ENCODE measurements at places on chromosomes 6 and 20.

DNA sequence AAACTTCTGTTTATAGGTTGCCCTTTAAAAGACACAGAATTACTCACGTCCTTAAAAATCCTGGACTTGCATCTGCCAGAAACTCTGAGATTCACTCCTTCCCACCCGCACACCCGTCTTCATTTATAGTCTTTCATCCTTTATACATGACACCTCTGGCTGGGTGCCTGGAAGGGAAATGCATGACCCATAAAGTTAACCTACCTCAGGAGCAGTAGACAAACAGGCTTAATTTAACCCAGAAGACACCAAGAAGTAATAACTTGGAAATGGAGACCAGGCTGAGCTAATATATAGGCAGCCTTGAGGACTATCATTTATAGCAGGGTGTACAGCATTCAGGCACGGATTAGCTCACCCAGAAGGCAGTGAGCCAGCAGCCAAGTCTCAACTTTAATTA is 429.0 kb upstream of the NRSN1 start:
- no peak for DNase-seq

- DNase-seq: no peak
Observed at GRCh38 chr6:16355238-16355637, 116.9 kb downstream of the GMPR start.

DNA sequence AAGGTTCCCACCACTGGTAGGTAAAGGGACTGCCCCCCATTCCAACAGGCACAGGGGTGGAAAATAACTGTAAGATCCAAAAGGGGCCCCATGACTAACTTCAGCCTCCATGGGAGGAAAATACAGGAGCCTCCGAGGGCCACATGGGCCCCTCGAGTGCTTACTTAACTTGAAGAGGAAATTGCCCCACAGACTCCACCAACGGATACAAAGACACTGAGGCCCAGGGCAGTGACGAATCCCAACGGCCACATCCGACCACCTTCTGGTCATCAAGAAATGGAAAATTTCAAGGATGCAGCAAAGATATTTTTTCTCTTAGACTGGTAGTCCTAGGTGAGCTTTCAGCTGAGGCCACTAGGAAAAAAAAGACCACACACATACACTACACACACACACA is 116.0 kb upstream of the MRPS10 start:
- DNase-seq: no peak

DNA sequence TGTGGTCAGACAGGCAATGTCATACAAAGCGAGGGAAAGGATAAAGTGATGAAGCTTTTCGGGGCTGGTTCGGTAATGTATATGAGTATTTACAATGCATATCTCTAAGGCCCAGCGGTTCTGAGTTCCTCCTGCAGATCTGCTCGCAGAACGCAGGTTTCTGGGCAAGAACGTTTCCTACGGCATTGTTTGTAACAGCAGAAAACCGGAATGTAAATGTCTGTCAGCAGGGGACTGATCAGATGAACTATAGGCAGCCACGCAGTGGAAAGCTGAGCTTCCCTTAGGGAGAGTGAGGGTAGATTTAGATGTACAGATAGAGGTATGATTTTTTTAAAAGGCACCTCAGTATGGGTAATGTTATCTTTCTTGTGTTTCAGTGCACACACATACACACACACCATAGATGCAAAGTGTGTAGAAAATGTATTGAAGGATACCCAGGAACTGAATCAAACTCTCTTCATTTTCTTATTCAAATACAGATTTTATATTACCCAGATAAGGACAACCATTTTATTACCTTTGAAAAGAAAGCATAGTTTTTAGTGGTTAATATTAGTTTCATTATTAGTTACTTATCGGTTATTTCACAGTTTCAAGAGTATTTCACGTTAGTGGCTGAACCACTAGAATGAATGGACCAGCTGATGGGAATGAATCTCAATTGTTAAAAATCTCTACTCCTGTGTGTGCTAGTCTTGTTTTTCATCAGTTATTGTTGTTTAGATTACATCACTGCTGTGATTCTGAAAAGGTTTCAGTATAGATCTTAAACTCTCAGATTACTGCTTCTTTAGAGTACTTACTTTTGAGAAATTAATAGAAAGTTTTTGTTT is 56.2 kb downstream of the SNX9 start:
- DNase-seq: no peak

- DNase-seq: no peak
Observed at GRCh38 chr6:12473494-12473893, 183.3 kb downstream of the EDN1 start.

- DNase-seq: no peak
Observed at GRCh38 chr6:85041376-85041775, 277.0 kb upstream of the TBX18 start.

DNA sequence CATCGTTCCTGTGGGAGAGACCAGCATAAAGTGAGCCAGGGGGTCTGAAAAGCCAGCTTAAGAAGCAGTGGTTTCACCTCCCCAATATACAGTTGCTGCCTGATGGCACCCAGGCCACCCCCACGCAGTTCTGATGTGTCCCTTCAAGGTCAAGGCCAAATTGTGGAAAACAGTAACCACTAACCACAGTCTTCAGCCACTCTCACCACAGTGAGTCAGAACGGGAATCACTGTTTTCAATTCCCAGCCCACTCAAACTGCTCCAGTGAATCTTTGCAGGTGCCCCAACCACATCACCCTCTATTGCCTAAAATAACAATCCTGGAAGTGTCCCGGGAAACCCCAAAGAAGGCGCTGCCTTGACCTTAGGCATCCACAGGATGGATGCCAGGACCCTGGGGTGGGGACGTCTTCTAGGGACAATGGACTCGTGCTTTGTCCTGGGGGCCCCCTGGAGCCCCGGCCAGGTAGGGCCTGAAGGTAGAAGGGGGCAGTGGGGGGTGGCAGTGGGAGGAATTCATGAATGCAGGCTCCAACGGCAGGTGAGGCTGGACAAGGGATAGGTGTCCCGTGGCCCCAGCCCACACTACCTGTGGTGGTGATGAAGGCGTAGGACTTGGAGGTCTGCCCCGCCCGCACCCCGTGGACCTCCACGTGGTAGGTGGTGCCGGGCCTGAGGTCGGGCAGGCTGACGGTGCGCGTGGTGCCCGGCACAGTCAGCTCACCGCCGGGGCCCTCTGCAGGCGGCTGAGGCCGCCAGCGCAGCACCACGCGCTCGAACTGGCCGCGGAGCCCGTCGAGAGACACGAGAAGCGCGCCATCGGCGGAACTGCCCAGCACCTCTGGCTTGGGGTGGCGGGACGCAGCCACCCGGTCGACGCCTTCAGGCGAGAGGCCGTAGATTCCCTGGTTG is 22.2 kb downstream of the TNXB start:
- no peak for DNase-seq

DNA sequence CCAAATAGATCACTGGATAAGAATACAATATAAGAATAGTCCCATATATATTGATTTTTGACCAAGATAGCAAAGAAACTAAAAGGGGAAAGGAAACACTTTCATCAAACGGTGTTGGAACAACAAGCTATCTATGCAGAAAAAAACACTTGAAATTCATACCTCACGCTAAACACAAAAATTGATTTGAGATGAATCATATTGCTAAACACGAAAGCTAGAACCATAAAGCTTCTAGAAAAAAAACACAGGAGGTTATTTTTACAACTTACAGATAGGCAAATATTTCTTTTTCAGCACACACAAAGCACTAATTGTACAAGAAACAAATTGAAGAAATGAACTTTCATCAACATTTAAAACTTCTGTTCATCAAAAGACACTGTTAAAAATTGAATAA is 36.7 kb upstream of the TMEM14A start:
- DNase-seq: no peak

- no peak for DNase-seq
Observed at GRCh38 chr6:92879526-92879925, 539.8 kb downstream of the EPHA7 start.

DNA sequence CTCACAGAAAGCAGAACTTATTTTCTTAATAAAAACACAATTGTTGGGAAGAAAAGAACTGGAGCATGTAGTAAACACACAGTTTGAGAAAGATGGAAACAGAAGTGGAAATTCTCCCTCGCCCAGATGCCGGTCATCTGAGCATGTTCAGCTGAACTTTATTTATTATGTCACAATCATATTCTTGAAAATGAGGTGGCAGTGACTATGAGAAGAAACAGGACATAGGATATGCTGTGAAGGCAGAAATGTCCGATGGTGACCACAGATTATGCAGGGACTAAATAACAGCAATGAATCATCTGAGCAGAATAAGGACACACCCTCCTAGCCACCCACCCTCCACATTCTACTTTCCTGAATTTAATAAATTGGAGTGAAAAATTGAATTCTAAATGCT is 425.3 kb upstream of the NOX3 start:
- no peak for DNase-seq

GRCh38 chr20:62236200-62236599 is 2.1 kb upstream of the OSBPL2 start:
- no peak for DNase-seq

DNA sequence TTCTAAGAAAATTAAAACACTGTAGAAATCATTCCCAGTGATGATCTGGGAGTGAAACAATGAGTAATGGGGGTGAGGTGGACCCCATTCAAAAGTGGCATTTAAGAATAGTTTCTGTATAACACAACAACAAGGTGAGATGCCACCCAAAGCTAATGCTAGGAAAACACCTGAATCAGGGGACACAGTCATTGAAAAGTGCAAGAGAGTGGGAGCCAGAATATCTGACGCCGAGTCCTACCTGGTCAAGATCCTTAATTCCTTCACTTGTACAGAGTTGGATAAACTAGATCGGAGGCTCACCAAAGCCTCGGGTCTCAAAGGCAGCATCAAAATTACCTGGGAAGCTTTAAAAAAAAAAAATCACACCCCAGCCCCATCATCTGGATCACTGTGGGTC is 17.7 kb downstream of the TNFRSF21 start:
- no peak for DNase-seq

GRCh38 chr6:166907871-166908806 is 48.2 kb downstream of the RNASET2 start:
- DNase-seq: no peak

DNA sequence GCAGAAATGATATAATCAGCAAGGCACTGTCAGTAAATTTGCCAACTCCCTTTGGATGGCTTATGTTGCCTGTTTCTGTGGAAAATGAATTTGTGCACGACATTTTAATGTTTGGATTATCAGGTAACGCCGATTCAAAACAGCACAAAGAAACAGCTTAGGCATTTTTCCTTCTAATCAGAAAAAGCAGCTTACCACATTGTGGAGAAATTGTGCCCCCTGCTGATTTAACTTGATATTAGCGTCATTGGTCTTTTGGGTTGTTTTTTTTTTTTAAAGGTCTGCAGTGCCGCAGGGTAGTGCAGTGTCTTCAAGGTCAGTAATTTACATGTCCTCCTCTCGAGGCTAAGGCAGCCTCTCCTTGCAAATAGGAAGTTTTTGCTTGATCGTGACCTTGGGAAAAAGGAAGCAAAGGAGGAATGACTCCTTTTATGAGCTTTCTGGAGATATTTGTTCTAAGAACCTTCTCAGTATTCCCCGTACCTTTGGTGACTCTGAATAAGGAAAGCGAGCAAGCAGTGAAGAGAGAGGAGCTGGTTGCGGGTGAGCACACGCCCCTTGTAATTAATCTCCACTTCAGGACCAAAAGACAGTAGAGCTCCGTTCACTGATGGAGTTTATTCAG is 79.1 kb downstream of the ELOVL4 start:
- DNase-seq: peak; percentile 49

- DNase-seq: no peak
Observed at GRCh38 chr6:82779041-82779440, 286.6 kb downstream of the UBE3D start.

DNA sequence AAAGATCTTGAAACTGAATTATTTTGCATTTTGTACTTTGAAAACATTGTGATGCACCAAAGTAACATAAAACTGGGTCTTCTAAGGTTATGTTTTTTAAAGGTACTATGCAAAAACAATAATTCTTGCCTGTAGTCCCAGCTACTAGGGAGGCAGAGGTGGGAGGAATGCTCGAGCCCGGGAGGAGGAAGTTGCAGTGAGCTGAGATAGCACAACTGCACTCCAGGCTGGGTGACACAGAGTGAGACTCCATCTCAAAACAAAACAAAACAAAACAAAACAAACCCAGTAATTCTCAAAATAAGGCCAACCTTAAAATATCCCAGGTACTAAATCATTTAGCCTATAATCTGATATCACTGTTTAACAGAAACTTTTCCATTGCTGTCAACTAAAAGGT is 269.6 kb downstream of the KHDC1L start:
- no peak for DNase-seq

GRCh38 chr6:121460170-121460569 is 24.7 kb downstream of the GJA1 start:
- DNase-seq: no peak

- DNase-seq: no peak
Observed at GRCh38 chr6:166351715-166352285, 9.5 kb upstream of the SFT2D1 start.

DNA sequence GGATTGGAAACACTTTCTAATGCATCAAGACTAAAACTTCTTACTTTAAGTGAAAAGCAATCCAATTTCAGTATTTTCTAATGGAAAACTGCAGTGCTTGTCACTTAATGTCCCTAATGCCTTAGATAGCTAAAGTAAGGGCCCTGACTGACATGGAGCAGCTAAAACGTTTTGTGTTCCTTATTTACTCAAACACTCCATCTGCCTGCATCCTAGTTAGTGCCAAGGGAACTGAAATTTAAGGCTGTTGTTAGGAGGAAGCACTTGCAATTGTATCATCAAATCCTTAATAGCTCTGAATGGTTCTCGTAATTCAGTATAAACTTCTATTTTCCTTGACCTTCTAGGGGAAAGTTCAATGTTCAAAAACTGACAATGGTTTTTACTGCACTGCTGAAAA is 127.4 kb downstream of the GJA10 start:
- no peak for DNase-seq

DNA sequence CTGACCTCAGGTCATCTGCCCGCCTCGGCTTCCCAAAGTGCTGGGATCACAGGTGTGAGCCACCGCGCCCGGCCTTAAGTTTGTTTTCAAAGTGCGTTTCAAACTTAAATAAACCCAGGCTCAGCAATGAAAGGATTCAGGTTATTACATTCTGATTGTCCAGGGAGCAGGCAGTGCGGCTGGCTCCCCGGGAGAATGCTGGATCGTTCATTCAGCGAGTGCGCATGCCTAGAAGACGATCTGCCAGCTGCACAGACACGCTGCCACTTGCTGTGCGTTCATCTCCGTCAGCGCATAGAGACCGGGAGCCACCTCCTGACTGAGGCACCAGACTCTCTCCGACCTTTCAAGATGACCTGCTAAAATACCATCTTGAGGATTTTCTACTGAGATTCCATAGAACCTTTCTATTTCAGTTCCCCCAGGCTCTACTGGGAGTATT is 163.9 kb upstream of the ZNF217 start:
- no peak for DNase-seq

DNA sequence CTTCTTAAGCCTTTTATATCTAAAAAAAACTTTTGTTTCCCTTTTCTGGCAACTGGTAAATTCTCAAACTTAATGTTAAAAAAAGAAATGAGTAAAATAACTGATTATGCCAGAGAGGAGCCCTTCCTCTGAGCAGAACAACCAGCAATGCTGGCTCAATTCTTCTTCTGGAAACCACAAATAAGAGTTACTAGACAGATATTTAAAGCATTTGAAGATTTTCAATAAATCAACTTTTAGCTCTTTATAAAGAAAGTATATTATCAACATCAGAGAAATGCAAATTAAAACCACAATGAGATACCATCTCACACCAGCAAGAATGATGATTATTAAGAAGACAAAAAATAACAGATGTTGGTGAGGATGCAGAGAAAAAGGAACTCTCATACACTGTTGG is 61.1 kb upstream of the TCF21 start:
- no peak for DNase-seq

- DNase-seq: no peak
Observed at GRCh38 chr6:140069576-140069975, 695.1 kb upstream of the CITED2 start.
